ENCODE measurements at places on chromosomes 13 and 19.

GRCh38 chr13:46313024-46313423 is 74.0 kb downstream of the RUBCNL start:
- H3K4me3 ChIP-seq = no peak overlapping the region
- H3K4me1 ChIP-seq = no peaks in the 10 kb centered on the region
- no peak overlapping the region for H3K27ac ChIP-seq
- H3K36me3 ChIP-seq = no peaks in the 10 kb centered on the region

GRCh38 chr13:41064493-41064892 is 3.2 kb downstream of the WBP4 start:
- peaks cover 38% of the 10 kb centered on the region for H3K36me3 ChIP-seq
- H3K4me1 ChIP-seq = peaks cover 28% of the 10 kb centered on the region

- no peak overlapping the region for H3K27ac ChIP-seq
- H3K27me3 ChIP-seq = no peaks in the 10 kb centered on the region
- no peaks in the 10 kb centered on the region for H3K36me3 ChIP-seq
- no peaks in the 10 kb centered on the region for H3K4me1 ChIP-seq
These were observed 103.5 kb downstream of the SUCLA2 start for GRCh38 chr13:47897411-47898050.

- DNase-seq = no peak
- no peaks in the 10 kb centered on the region for H3K27me3 ChIP-seq
- peak overlapping the region; percentile 94 for H3K27ac ChIP-seq
- peaks cover 34% of the 10 kb centered on the region for H3K4me1 ChIP-seq
- H3K36me3 ChIP-seq = peaks cover 11% of the 10 kb centered on the region
These were observed 933 bp upstream of the UQCR11 start for GRCh38 chr19:1606138-1606651.

- H3K4me1 ChIP-seq = no peaks in the 10 kb centered on the region
- H3K27me3 ChIP-seq = no peaks in the 10 kb centered on the region
- H3K36me3 ChIP-seq = no peaks in the 10 kb centered on the region
These were observed 10.6 kb downstream of the SLC15A1 start for GRCh38 chr13:98741741-98742435.

- H3K36me3 ChIP-seq = no peaks in the 10 kb centered on the region
- no peaks in the 10 kb centered on the region for H3K4me1 ChIP-seq
- DNase-seq = no peak
- no peak overlapping the region for H3K27ac ChIP-seq
These were observed 267.3 kb downstream of the LHFPL6 start for GRCh38 chr13:39335721-39336120.

DNA sequence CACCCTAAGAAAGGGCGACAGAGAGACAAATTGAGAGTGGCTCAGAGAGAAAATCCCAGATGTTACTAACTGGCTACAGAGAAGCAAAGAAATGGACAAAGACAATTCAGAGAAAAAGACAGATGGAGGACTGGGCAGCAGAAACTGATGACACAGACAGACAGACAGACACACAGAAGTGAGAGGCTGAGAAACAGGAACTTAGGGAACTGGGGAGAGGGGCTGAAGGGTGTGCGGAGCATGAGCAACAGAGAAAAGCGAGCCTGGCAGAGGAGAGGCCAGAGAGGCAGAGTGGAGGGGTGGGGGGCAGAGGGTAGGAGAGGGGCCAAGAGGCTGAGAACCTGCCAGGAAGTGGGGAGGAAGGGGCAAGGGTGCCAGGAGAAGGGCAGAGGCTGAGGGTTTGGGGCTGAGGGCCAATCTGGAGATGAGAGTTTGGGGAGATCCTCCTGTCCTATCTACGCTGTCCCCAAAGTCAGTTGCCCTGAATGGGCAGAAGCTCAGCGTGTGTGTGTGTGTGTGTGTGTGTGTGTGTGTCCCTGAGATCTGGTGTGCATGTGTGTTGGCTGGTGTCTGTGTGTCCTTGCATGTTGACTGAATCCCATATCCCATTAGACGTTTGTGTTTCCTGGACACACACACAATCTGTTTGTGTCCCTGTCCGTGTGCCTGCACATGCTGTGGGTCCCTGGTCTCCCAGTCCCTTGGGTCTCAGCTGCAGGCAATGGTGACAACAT is 5.6 kb upstream of the ERFL start:
- H3K27ac ChIP-seq = no peak overlapping the region
- peaks cover 3% of the 10 kb centered on the region for H3K27me3 ChIP-seq
- H3K4me3 ChIP-seq = no peak overlapping the region
- no peak for DNase-seq
- no peaks in the 10 kb centered on the region for H3K4me1 ChIP-seq

- H3K4me1 ChIP-seq = no peaks in the 10 kb centered on the region
- DNase-seq = no peak
- no peak overlapping the region for H3K27ac ChIP-seq
- H3K27me3 ChIP-seq = no peaks in the 10 kb centered on the region
These were observed 506.7 kb upstream of the GPC6 start for GRCh38 chr13:92719868-92720267.

GRCh38 chr19:32166238-32166637 is 179.2 kb upstream of the ZNF507 start:
- H3K4me3 ChIP-seq = no peak overlapping the region
- DNase-seq = no peak
- no peak overlapping the region for H3K27ac ChIP-seq
- no peaks in the 10 kb centered on the region for H3K36me3 ChIP-seq
- no peaks in the 10 kb centered on the region for H3K4me1 ChIP-seq
